Heart left ventricle (tissue), 16 donors: ENCODE measurements at places on chromosomes 16 and 17. TPM values are rescaled to one million over a fixed set of nuclear protein-coding genes. Genes with fewer than 3 reads are reported as not detected.
A peak's percentile ranks its signal among the peaks of the same experiment; 100 is the strongest.

DNA sequence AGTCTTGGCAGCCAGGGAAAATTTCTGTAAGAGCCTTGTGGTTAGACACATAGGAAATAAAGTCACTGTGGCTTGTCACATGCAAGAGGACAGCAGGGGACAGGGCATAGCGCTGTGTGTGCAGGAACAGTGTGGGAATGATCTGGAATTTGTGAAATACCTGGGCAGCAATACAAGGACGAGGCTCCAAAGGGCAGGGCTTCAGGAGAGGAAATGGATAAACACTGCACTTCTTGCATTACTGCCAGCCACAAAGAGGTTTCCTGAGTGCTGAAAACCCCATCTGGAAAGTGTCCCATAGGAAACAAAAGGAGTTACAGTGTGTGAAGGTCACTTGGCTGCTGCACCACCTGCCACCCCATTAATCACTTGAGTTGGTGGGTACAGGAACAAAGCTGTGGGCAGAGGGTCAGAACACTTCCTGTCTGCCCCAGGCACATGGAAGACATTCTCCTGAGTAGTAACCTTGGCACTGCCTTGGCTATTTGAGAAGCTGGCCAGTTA lies 12.1 kb upstream of the HP start:
- no peak for DNase-seq

- DNase-seq = no peak
Observed at GRCh38 chr17:37446027-37446426, 39.3 kb downstream of the TADA2A start.

GRCh38 chr16:85215478-85216118 lies 103.3 kb upstream of the CIBAR2 start:
- DNase-seq = no peak

GRCh38 chr16:46954562-46954961 lies 18.9 kb downstream of the DNAJA2 start:
- DNase-seq = no peak

DNA sequence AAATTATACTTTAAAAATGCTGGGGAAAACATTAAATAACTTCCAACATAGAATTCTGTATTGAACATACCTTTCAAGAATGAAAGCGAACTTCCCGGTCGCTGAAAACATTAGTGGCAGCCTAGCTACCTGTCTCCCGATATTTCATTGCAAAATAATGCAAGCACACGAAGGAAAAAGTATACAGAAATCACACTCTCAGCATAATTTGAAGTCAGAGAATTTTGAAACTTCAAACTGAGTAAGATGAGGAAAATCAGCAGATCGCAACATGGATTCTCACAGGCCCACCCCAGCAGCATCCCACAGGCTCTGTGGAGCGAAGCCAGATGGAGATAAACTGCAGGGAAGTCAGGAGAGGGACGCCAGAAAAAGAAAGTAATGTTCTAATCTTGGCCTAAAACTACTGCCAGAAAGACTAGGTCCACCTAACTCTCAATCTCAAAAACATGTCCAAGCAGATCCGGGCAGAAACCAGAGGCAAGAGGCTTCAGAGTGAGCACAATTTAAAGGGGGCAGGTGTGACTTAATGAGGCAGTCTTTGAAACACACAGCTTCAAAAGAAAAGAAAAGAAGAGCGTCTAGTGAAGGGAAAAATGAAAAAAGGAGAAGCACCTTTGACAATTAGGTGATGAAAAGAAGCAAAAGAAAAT lies 4.8 kb upstream of the GOSR1 start:
- no peak for DNase-seq

GRCh38 chr17:36583787-36584186 lies 7.9 kb upstream of the DHRS11 start:
- no peak for DNase-seq

DNA sequence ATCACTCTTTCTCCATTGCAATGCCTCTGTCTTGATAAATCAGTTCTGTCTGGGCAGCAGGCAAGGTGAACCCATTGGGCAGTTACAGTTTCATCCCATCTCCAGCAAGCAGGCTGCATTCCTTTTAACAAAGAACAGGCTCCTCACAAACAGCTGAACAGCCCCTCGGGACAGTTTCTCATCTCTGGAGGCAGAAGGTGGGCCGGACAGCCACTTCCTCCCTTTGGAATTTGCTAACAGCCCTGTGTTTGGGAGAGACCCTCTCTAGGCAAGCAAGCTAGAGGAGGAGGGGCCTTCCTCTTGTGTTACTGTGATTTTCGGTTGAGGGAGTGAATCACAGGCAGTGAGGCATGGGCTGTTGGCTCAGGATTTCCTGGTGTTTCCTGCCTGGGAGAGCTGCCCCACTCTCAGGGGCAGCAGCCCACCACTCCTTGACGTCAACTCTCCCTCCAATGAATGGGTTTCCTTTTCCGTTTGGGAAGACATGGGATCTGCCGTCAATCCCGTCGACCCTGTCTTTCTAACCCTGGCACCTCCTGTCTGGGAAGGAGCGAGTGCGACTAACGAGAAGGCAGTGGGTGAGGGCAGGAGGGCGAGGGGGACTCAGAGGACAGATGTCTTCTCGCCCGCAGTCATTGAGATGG lies 3.7 kb upstream of the PGS1 start:
- DNase-seq = peak; percentile 8

GRCh38 chr17:38724337-38724988 lies 5.7 kb upstream of the CISD3 start:
- peak; percentile 84 for DNase-seq

DNA sequence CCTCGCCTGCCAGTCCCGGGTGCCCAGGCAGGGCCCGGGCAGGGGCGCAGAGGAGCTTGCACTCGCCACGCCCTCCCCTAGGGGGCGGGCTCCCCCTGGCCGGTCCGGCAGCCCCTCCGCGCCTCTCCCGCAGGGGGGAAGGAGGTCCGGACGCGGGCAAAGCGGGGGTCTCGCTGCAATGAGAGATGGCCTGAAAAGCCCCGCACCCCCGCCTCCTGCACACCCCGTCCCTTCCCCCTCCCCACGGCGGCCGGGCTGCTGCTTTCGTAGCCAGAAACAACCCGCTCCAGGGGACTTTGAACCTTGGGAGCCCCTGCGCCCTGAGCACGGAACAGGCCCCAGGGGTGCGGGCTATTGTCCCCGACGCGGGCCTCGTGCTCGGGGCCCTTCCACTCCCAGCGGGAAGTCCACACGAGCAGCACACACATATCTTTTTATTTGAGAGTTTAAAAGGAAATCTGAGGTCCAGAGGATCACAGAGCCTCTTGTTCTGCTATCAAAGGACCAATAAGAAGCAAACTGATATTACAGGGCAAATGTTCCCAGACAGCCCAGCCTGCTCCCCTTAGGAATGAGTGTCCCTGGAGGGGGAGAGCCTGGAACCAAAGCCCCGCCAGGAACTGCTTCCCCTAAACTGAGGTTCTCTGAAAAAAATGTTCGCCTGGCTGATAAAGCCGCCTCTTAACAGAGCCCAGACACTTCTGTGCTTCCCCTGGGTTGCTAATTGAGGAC lies 5.8 kb upstream of the CBX4 start:
- peak; percentile 62 for DNase-seq

GRCh38 chr17:43601280-43602039 lies 55.3 kb upstream of the ETV4 start:
- DNase-seq = peak; percentile 80

GRCh38 chr16:13438064-13438463 lies 481.9 kb upstream of the ERCC4 start:
- DNase-seq = no peak

DNA sequence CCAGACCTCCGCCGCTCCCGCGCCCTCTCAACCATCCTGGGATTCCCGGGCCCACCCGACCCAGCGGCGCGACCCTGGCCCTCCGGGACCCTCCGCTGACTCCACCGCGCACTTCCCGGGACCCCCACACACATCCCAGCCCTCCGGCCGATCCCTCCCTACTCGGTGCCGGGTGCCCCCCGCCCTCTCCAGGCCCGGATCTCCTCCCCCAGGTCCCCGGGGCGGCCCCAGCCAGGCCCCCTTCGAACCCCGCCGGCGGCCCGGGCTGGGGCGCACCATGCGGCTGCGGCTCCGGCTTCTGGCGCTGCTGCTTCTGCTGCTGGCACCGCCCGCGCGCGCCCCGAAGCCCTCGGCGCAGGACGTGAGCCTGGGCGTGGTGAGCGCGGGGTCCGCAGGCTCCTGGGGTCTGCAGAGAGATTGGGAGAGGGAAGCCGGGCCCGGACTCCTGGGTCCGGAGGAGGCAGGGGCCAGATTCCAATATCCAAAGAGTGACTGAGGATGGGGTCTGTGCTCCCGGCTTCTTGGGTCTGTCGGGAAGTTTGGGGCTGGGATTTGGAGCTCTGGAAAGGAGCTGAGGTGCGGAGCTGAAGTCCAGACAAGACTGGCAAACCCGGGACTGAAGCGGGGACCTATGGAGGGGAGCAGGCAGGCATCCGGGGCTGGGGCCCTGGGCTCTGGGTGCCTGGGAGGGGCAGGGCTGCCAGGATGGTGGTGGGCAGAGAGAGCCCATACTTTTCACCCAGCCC lies 453 bp downstream of the MMP25 start:
- no peak for DNase-seq

DNA sequence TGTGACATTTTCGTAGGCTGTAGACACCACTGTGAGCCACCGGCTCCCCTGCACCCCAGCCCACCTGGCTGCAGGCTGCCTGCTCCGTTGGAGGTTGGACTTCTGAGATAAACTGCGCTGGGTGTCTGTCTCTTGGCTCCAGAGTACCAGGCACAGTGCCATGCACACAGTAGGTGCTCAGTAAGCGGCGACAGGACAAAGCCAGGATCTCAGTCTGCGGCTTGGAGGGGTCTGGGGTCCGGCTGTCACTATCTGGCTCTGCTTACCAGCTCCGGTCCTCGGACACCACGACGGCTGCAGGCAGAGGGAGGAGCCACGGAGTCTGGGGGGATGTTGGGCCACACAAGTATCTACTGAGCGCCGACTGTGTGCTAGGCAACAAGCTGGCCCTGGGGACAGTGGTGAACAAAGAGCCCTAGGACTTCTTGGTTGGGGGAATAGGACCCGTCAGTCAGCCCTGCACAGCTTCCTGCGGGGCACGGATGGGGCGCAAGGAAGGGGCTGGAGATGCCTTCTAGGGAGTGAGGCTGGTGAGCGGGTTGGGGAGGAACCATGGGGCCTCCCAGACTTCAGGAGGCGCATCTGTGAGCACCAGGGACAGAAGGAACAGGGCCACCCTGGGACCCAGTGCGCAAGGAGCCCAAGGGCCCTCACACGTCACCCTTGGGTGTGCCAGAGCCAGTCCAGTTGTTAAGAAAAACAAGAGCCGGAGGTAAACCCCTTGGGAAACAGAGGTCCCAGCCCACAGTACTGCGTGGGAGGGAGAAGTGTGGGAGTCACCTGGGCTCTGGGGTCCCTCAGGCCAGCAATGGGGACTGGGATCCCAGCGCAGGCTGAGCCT lies 17.3 kb downstream of the JPH3 start:
- no peak for DNase-seq

GRCh38 chr17:82031885-82032627 lies 578 bp downstream of the RAC3 start:
- DNase-seq = no peak

- DNase-seq = no peak
Observed at GRCh38 chr17:57195785-57196460, 60.4 kb upstream of the MSI2 start.

DNA sequence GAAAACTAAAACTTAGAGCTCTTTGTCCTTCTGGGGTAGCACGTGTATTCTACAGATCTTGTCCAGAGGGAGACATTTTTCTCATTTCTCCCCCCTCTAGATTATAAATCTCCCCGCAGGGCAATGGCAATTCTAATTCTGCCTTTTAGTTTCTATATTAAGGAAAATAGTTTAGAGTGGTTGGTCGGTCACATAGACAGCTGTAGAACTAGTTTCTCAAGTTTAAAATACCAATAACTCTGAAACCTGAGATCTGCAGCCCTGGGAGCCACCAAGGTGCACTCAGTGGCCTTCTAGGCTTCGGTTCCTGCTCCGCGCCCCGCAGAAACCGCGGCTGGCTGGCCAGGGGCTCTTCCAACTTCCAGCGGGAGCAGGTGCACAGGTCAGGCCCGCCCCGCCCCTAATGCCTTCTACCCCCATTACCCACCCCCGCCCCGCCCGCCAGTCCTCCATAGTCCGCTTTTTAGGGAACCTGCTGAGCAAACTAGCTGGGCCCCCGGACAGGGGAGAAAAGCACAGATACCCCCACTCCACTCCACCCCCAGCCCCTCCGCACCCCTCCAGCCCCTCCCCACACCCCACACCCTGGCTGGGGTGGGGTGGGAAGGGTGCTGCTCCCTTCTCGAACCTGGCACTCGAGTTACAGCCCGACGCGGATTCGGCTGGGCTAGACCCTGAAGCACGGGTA lies 431 bp downstream of the SLFN11 start:
- DNase-seq = no peak

DNA sequence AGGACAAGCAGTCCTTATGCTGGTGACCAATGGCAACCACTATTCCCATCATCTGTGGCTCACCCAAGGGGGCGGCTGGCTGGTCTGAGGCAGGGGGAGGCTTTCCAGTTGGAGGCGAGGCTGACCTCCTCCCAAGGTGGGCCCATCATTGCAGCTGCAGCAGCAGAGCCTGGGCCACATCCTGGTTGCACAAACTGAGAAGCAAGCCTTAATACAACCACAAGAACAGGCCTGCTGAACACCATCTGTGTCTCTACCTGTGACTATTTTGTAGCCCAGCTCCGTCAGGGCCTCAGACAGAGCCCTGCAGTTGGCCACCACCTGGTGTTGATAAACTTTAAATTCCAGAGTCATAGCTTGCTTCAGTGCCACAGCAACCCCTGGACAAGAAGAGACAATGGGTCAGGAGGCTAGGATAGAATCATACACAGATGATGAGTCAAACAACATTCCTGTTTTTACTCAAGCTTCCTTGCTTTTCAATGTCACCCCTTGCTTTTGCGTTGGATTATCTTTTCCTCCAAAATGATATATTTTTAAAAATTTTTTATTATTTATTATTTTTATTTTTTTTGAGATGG lies 17.9 kb downstream of the SMCR8 start:
- no peak for DNase-seq

Gene ETV4
- 0.93 TPM for total RNA-seq

Gene SYNGR2
- 193 TPM for total RNA-seq

Gene OR3A3
- total RNA-seq = not detected

Gene RAMP2
- total RNA-seq = 31.2 TPM
